GM12864 (cell line): ENCODE measurements at places on chromosomes 6 and 20.

- DNase-seq = no peak
These were observed 55.1 kb upstream of the FBXL4 start for GRCh38 chr6:99002831-99003230.

GRCh38 chr20:62631336-62632308 lies 10.7 kb upstream of the SLCO4A1 start:
- no peak for DNase-seq

- DNase-seq = no peak
These were observed 227.0 kb upstream of the CST7 start for GRCh38 chr20:24721891-24722568.

- DNase-seq = no peak
These were observed 29.2 kb upstream of the MMS22L start for GRCh38 chr6:97312241-97312640.

DNA sequence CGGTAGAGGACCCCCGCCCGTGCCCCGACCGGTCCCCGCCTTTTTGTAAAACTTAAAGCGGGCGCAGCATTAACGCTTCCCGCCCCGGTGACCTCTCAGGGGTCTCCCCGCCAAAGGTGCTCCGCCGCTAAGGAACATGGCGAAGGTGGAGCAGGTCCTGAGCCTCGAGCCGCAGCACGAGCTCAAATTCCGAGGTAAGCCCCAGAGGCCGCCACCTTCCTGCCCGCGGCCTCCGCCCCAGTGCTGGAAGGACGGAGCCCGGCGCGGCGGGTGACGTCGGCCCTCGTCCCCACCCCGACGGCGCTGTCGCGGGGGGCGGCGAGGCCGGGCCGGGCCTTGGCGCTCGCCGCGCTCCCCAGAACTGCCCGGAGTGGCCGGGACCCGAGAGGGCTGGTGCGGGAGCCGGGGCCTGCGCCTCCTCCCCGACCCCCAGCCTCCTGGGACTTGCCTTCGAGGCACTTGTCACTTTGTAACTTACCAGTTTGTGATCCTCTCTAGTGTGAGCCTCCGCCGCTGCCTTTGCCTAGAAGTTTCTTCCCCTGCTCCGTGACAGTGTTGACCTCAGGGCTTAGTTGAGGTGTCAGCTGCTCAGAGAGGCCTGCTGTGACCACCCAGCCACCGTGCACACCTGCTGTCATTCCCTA lies 417 bp downstream of the VAPB start:
- DNase-seq = no peak

DNA sequence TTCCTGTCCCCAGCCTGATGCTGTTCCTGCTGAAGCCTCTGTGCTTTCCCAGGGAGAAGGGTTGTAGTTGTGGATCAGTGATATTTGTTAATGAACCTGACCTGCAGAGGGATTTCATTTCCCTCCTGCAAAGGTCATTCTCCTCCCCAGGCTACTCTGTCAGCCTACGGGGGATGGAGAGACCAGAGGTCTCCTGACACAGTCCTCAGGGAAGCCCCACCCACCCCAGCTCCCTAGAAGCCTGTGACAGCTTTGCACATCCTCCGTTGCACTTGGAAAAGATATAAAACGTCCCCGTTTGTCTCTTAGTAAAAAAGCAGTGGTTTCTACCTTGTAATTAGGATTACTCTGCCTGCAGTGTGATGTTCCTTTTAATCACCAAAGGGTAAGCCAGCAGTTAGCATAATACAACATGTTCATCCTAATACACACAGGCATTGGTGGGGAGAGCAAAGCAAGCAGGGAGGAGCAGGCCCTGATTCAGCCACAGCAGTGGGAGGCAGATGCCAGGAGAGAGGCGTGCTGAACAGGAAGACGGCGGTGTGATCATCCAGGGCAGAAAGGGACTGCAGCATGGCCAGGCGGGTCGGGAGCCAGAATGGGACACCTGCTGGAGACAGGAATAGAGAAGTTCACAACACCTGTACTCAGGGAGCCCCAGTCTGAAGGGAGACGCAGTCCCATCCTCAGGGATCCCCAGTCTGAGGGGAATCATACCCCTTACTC lies 293.5 kb downstream of the LRFN2 start:
- DNase-seq = no peak

GRCh38 chr6:111875741-111876140 lies 2.5 kb upstream of the FYN start:
- DNase-seq = no peak

- DNase-seq = no peak
These were observed 134.1 kb downstream of the FAM83B start for GRCh38 chr6:54980511-54981275.

DNA sequence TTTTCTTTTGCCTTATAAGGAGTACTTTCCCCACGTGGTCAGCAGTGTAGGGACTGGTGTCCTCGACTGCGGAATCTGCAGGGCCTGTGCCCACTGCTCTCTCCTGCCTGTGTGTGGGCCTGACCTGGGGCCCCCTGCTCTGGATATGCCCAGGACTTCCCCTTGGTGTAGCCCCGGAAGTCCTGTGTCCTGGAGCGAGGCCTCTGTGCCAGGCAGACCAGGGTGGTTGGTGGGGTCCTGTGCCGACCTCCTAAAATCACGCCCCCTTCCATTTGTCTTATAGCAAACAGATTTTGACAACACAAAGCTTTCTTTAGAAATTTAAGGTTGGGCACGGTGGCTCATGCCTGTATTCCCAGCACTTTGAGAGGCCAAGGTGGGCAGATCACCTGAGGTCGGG lies 64.2 kb downstream of the DLL1 start:
- DNase-seq = no peak

GRCh38 chr6:47587493-47587892 lies 109.9 kb downstream of the CD2AP start:
- DNase-seq = no peak
